ENCODE measurements at places on chromosomes 7 and 10.

DNA sequence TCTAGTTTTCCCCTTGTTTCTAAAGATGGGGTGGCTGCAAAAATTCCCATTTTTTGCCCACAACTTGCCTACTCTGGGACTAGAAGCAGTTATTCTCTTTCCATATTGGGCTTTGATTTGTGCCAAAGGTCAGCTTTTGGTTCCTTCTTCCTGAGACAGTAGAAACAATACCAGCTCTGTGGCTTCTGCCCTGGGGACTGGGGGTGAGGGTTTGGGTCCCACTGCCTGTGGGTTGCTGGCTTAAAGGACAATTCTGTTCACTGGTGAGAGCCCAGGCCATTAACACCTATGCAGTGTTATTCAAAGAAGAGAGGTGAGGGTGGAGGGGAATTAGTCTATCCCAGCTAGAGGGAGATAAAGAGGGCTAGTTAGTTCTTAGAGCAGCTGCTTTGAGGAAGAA lies 171.5 kb downstream of the CPEB3 start:
- DNase-seq: no peak

GRCh38 chr7:127153315-127153714 lies 99.4 kb downstream of the GRM8 start:
- DNase-seq: no peak

GRCh38 chr7:12389089-12389700 lies 14.5 kb downstream of the VWDE start:
- peak; percentile 69 for DNase-seq

DNA sequence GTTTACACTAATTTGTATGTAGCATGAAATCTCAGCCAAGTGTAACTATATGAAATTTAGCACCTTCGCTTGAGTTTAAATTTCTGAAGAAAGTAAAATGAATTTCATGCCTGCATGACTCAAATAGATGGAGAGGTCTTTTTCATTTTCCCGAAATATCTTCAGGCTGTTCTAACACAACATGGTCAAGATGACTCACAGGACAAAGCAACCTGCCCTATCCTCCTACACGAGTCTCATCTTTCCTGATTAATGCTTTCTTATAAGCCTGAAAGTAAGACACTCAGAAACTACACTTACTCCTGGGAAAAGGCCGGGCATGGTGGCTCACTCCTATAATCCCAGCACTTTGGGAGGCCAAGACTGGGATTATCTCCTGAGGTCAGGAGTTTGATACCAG lies 41.2 kb downstream of the CH25H start:
- DNase-seq: no peak

DNA sequence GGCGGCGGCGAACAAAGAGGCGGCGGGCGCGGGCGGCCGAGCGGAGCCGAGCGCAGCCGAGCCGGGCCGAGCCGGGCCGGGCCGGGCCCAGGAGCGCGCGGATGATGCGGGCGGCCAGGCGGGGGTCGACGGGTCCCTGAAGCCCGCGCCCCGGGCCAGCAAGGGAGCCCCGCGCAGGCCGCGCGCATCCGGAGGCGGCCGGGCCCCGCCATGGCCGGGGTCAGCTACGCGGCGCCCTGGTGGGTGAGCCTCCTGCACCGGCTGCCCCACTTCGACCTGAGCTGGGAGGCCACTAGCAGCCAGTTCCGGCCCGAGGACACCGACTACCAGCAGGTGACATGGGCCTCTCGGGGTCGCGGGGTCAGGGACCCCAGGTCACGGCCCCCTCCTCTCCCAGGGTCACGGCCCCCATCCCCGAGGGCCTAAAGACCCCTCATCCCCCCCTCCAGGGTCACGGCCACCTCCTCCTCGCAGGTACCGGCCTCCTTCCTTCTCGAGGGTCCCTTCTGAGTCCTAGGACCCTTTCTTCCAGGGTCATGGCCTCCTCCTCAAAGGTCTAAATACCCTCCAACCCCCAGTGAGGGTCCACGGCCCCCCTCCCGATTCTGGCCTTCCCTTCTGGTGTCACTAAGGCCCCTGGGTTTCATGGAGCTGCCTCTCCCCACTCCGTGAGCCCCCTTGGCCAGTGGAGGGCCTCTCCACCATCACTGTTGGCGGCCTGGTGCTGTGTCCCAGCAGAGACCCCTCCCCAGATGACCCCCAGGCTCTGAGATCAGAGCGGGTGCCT lies at the start of gene TTYH3:
Gene TTYH3, plus strand, starts transcription at position 41 of the 787 bp plus-strand sequence. Its CDS starts 170 bp downstream, at position 211.
- no peak for DNase-seq

DNA sequence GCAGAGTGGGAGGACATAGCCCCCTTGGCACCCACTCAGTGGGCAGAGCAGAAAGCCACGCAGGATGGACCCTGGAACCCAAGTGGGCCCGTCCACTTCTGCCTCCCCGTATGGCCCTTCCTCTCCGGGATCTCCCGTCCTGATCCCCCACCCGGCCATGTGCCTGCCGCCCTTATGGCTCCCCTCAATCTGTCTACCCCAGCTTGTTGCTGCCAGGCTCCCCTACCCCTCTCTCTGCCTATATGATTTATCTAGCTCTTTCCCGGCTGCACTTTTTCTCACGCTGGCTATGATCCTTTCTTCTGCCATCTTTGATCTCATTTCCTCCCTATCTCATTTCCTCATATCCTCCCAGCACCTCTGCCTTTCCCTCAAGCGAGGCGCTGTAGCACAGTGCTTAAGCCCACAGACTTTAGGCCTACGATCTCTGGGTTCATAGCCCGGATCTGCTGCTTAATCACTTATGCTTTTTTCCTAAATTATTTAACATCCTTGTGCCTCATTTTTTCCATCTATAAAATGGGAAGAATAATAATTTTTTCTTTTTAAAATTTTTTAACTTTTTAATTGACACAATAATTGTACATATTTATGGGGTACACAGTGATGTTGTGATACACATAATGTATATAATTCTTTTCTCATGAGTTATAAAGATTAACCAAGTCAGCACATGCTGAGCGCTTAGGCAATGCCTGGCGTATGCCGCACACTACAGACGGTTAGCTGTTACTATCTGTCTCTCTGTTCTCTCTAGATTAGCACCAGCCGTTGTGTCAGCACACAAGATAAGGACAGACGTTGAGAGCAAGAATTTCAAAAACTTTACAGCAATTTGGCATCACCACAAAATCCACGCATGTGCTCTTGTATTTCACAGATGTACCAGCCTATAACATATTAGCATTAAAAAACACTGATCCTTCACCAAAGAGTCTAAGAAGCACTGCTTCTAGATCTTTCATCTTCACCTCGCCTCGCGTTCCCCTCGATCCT lies 18.1 kb downstream of the KCNH2 start:
- no peak for DNase-seq

GRCh38 chr7:11858026-11858425 lies 26.0 kb upstream of the THSD7A start:
- DNase-seq: no peak

GRCh38 chr10:121356183-121356582 lies 242.1 kb downstream of the FGFR2 start:
- no peak for DNase-seq

GRCh38 chr10:11863353-11864109 lies 40.4 kb downstream of the PROSER2 start:
- no peak for DNase-seq

DNA sequence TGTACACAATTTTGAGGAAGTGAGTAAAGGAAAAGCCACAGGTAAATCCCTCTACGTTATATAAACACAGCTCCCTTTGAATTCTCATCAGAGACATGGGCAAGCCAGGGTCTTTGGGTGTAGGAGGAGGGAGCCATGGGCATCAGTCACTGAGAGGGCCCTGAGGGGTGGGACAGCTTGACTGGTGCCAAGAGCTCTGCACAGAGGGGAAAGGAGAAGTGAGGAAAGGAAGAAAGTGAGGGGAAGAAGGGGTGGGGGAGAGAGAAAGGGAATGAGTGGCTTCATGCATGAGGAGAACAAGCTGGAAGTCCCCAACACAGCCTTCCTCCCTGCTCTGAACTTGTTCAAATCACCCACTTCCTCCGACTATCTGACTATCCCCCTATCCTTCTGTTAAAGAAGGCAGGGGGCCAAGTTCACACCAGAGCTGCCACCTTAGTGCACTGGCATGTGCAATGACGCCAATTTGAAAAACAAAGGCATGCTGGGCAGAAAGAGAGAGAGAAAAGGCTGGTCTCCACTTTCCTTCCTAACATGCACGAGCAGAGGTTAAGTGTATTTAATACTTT lies 16.4 kb upstream of the RNF148 start:
- DNase-seq: no peak

DNA sequence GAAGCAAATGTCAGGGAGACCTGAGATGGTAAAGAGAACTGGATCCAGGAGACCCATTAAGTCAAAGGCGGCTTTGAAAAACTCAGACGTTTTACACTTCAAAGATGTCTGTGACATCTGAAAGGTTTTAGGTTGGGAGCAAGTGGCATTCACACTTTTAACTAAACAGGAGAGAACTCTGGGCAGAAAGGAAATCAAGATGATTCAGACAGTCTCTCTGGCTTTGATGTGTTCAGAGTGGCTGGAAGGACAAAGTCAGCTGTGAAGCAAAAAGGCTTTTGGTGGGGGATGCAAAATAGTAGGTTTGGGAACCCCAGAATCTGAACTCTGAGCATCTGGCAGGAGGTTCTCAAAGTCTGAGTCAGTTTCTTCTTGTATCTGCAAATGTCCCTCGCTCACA lies 66.6 kb downstream of the PRKCQ start:
- DNase-seq: no peak

DNA sequence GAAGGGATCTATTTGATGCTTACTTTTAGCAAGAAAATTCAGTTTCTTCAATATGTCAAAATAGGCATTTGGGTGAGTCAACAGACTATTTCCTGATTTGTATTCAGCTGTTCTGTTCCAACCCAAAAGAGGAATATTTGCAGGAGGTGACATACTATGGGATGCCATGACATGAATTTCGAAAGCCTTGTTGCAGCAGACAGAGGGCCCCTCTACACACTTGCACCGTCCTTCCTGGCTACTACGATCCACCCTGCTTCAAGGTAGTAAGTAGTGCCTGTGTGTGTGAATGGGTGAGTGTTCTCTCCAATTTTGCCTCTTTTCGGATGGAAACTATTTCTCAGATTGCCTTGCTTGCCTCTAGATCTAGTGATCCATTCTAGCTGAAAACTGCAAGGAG lies 413.0 kb upstream of the ADARB2 start:
- DNase-seq: no peak

GRCh38 chr10:121927318-121927840 lies 452 bp downstream of the ATE1 start:
- DNase-seq: peak; percentile 77

DNA sequence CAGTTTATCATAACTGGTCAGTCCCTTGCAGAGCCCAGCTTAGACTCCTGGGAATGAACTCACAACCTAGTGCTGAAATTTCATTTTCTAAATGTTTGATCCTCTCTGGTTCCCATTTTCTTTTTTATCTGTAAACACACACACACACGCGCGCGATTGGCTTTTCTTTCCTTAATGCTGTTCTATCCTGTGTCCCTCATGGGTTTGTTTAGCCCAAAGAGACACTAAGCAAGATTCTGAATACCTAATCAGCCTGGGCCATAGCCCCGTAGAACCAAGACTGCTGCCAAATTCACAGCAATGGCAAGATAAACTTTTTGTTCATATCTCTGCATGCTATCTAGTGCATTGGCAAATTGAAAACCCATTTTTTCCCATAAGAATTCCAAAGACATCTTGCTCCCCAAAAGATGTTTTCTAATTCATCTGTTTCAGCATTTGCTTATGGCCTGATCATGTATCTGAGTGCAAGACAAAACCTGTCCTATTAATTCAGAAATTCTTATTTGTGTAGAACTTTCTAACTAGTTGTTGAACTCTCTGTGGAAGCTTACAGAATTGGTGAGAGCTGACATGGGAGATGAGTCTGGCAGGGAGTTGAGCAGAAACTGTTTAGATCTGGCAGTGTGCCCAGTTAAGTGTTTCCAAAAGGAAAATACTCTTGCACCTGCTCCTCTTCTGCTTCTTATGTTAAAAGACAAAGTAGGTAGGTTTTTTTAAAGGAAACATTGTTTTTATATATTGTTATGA lies 1.8 kb upstream of the IFIT1 start:
- no peak for DNase-seq

- DNase-seq: no peak
Observed at GRCh38 chr10:111944331-111944730, 239.2 kb downstream of the GPAM start.

GRCh38 chr10:37711617-37712488 lies 145.6 kb downstream of the ZNF248 start:
- DNase-seq: no peak

DNA sequence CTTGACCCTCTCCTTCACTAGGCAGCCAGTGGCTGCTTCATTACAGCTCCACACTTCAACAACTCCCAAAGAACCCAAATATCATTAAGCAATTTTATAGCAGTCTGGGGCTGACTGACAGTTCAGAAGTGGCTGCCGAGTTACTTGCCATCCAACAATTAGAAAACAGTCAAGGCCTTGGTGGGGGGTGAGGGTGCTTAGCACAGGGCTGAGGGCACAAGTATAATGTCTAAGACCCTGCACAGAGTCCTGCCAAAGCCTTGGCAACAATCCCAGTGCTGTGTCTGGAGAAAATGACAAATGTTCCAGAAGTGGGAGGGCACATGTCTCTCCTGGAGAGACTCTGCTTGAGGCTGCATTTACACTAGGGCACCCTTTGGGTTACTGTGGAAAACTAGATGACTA lies 71.1 kb downstream of the CXCL12 start:
- DNase-seq: no peak

DNA sequence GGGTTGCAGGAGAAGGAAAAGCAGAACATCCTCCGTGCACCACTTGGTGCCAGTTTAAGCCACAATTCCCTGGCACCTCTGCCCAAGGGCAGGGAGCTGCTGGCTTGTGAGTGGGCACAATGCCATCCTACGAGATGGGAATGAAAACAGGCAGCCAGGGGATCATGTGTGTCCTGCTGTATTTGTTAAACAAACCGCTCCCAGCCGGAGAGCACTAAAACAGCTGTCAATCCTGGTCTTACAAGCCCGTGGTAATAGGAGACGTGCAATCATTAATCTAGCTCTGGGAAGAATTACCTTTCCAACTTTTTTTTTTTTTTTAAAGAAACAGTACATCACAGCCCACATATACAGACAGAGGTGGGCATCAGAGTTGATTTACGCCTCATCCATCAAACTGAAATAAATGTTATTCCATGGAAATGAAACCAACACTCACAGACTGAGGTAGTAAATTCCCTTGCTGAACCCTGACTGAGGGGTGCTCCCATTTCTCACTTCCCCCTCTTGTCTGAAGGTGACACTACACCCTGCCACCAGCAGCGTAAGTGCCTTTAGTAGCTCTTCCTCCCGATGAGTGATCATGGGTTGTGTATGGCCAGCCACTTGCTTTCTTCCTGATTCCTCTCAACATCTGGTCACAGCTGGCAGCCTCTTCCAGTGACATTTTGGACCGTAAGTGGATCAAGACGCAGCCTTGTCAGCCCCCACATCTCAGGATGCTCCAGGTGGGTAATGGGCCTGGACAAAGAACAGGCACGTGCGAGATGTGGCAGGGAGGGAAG lies 143.8 kb downstream of the TEX36 start:
- no peak for DNase-seq

GRCh38 chr10:29647478-29647877 lies 12.7 kb upstream of the SVIL start:
- no peak for DNase-seq

All from A549 (cell line).